ENCODE measurements at places on chromosomes 6 and 20.

GRCh38 chr6:150865406-150866146 is at the start of gene MTHFD1L:
Gene MTHFD1L (plus strand): TSS chr6:150865702. CDS start chr6:150865823, 121 bp downstream.
- DNase-seq, result peak; percentile 71

- no peak for DNase-seq
These were observed 11.8 kb upstream of the SPAG4 start for GRCh38 chr20:35603695-35604448.

GRCh38 chr6:163756079-163756478 is 341.6 kb downstream of the QKI start:
- DNase-seq, result no peak

- no peak for DNase-seq
These were observed 728 bp upstream of the CEP162 start for GRCh38 chr6:84228198-84228543.

GRCh38 chr6:75421316-75422023 is 72.1 kb downstream of the FILIP1 start:
- DNase-seq, result no peak

DNA sequence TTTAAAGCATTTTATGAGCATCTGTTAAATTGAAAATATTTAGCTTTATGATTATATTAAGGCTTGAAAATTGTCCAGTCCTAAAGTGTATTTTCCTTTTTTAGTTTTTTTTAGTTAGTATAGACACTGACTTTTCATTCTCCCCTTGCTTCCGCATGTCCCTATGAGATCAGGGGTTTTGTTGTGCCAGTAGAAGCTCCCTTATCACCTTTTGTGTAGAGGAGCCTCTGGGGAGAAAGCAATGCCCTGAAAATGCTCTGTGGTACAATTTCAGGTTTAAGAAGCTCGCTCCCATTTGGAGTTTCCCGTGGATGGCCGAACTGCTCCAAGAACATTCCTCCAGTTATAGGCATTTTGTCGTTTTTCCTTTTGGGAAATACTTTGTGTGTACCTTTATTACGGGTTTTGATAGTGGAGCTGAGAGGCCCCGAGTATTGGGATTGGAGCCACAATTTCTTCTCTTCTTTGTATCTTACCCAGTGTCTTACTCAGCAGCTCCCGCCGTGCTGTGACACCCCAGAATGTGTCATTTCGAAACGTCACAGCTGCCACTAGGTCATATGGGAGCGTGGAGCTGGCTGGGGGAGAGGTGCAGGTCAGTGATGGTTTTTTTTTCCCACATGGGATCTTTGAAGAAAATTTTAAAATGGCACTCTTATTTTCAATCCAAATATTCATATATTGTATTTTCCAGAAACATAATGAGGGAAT is 49.9 kb downstream of the RPRD1B start:
- DNase-seq, result no peak

- no peak for DNase-seq
These were observed 55.9 kb downstream of the TTI1 start for GRCh38 chr20:37977338-37977737.

DNA sequence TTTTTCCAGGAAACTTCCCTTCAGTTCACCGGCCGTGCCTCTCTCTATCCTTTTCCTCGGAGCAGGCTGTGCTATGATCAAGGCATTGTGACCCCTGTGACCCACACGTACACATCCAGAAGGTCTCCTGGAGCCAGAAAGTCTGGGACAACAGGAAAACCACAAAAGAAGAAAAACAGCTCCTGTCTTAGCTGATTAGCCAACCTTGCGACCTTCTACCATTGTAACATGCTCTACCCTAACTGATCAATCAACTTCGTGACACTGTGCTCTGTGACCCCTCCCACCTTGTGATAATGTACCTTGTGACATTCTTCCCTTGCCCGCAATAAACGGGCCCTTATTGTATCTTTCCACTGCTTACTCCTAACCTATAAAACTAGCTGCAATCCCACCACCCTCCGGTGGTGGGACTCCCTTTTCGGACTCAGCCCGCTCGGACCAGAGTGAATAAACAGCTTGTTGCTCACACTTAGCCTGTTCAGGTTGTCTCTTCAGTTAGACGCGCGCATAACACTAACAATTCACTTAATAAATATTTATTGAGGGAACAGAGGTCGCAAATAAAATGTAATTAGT is 24.2 kb downstream of the ZNF311 start:
- DNase-seq, result peak; percentile 42

DNA sequence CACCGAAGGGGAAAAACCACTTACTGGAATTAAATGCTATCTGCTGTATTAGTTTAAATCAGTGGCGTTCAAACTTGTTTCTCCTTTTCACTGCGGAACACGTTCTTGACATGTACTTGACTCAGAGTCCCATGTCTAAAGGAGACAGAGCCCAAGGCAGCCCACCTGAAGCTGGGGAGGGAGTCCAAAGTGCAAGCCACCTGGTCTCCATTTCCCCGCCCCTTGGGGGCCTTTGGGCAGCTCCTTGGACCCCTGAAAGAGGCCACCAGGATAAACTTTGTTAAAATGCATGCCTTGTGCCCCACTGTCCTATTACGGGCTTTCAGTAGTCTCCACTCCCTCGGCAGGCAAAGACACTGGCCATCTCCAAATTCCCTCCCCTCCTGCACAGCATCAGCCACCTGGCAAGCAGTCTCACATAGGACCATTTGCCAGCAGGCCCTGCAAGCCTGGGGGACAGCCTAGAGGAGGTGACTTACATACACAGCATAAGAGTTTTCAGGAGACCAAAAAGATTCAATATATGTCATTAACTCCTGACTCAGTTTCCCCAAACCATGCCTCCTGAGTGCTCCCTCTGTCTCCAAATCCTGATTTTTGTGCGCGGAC is 6.7 kb downstream of the PCK1 start:
- no peak for DNase-seq

DNA sequence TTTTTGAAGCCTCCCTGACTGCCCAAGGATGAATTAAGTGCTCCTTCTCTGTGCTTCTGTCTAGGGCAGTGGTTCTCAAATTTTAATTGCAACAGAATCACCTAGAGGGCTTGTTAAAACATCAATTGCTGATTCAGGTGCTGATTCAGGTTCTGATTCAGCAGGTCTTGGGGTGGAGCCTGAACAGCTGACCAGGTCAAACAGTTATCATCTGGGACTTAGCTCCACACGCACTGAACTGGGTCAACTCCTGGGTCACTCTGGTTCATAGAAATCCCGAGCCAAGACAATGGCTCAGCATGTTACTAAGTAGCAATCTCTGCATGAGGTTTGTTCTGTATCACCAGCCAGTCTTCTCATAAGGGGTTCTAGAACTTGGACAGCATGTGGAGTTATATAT is 192.3 kb downstream of the GJA1 start:
- no peak for DNase-seq

DNA sequence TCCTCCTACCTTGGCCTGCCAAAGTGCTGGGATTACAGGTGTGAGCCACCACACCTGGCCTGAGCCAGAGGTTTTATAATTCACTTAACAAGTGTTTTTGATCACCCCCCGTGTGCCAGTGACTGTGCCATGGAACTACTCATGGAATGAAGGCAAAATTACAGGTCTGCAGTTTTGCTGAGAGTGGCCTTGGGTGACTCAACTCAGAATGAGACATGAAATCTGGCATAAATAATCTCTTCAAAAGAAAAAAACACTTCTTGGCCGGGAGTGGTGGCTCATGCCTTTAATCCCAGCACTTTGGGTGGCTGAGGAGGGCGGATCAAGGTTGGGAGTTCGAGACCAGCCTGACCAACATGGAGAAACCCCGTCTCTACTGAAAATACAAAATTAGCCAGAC is 166.9 kb upstream of the SALL4 start:
- DNase-seq, result no peak

GRCh38 chr20:13220194-13220903 is 725 bp upstream of the ISM1 start:
- no peak for DNase-seq

DNA sequence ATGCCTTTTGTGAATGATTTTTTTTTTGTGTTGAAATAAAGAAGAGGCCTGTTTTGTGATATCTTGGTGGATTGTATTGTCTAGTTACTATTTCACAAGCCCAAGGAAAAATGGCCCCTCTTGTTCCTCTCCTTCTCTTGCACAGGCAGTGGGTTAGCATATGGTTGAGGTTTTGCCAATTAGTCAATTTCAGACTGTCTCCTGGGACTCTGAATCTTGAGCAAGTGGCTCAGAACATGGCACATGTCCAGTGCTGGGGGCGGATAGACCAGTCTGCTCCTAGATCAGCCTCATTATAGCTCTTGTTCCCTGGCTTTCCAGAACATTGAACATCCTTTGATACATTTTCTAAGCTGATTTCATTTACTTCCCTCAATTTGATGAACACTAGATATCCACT is 589.2 kb downstream of the PHF3 start:
- no peak for DNase-seq

DNA sequence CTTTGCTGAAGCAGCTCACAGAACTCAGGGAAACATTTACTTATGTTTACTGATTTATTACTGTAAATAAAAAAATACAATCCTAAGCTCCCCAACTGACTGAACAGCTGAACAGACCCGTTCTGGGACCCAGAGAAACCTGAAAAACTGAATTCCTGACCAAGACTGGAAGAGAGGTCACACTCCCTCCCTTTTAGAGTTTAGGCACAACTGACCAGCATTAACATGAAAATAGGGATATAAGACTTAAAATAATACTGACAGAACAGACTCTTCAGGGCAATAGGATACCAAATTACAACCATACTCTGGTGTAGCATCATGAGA is 11.7 kb upstream of the RPS10 start:
- no peak for DNase-seq

DNA sequence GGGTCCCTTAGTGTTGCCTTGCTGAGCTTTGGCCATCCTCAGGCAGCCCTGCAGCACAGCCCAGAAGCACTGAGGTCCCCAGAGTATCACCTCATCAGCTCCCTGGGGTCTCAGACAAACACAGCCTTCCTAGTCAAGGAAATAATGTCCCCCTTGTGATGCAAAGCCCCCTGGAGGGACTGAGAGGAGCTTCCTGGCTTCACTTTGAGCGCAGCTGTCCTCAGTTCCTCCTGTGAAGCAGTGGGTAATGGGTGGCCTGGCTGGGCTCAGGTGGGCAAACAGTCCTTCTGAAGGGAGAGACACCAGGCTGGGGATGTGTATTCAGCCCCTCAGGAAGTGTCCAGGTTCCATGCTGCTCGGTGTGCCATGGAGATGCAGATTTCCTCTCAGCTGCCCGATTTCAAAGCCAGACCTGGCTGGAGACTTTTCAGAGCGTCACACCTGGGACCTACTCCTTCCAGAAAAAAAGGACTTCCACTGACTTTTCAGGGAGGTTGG is 79.2 kb upstream of the FOXA2 start:
- DNase-seq, result no peak

DNA sequence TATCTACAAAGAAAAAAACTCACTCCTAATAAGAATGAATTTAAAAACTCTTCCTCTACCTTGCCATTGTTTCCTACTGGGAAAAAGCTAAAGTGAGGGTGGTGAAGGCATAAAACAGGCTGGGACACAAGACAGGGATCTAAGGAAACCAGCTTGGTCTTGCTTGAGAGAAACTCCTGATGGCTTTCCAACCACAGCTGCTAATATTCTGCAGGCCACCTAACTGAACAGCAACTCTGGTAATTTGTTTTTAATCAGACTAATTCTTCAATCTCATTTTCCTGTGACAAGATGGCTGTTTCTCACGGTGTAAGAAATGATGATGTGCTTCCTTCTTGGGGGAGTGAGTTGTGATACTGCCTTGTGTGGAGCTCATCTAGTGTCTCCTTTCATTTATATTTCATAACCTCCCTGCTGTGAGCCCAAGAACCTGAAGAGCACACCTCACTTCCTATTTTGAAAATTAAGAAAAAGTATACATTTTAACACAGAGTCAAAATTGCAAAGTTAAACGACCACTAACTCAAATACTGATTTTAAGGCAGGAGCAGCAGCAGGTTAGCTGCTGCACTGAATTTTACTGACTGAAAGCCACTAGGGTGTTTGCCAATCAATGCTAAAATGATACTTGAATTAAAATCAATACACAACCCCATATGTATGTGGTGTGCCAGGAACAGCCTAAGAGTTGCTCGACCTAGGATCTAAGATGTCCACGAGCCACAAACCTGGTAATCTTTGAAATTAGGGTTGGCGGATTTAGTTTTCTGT is 58.0 kb downstream of the BACH2 start:
- DNase-seq, result no peak

GRCh38 chr6:32932132-32932868 is 8.5 kb downstream of the HLA-DMB start:
- no peak for DNase-seq

GRCh38 chr6:130769861-130770260 is 57.3 kb upstream of the SMLR1 start:
- DNase-seq, result no peak

- no peak for DNase-seq
These were observed 58.7 kb downstream of the ZFAND3 start for GRCh38 chr6:37878150-37878710.

DNA sequence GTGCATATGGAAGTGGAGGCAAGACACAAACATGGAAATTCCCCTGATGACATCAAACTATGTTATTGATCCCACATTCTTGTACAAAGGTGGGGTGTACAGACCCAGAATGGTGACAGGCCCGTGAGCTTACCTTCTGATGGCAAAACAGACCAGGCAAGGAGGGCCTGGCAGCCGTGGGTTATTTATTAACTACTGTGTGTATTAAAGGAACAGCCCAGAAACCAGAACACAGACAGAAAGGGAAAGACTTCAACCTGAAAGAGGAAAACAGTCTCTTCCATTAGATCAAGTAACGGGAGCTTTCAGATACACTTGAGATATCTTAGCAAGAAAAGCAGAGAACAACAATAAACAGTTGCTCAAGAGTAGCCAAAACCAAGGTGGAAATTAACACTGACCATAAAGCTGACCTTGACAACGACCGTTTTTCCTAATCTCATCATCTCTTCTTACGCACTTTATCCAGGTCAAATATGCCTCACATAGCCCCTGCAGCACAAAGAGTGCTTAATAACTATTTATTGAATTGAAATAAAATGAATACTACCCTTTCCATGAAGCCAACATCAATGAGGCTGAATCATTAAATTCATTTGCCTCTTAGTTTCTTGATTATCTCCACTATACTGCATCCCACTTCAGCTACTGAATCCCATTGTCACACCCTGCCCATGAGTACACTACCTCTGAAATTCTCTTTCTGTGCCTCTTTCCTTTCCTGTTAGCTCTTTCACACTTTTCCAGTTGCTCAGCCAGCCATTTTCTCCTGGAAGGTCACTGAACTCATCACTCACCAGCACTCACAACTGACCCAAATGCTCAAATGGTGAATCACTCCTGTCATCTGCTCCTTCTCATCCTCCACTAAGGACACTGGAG is 67.4 kb downstream of the MOXD1 start:
- DNase-seq, result no peak

GRCh38 chr6:30689985-30690384 is 799 bp downstream of the NRM start:
- DNase-seq, result no peak
